ENCODE measurements at places on chromosomes 2 and 18. TPM values are rescaled to one million over a fixed set of nuclear protein-coding genes. Genes with fewer than 3 reads are reported as not detected.

The CEP76 gene
- total RNA-seq = 4.9 TPM

The CFAP65 gene
- total RNA-seq = not detected

The TFPI gene
- 850 TPM for total RNA-seq

The MSGN1 gene
- total RNA-seq = not detected

The ZEB2 gene
- 43.7 TPM for total RNA-seq

The NEB gene
- total RNA-seq = under 0.01 TPM

The DHRS9 gene
- total RNA-seq = 29.2 TPM

The INO80D gene
- 3.8 TPM for total RNA-seq

The TRPM8 gene
- not detected for total RNA-seq

The HMSD gene
- not detected for total RNA-seq

The PTGR3 gene
- total RNA-seq = 30.0 TPM

The ANKRD23 gene
- 0.32 TPM for total RNA-seq

Data from cardiac atrium fibroblast (primary cell).